T follicular helper cell (primary cell): ENCODE measurements at places on chromosomes 1 and 21.

- DNase-seq = no peak
Measured at GRCh38 chr1:100868364-100868995, 26.2 kb downstream of the EXTL2 start.

- DNase-seq = no peak
Measured at GRCh38 chr1:89100412-89100811, 25.5 kb downstream of the GBP2 start.

- no peak for DNase-seq
Measured at GRCh38 chr1:6732942-6733341, 31.3 kb upstream of the DNAJC11 start.

DNA sequence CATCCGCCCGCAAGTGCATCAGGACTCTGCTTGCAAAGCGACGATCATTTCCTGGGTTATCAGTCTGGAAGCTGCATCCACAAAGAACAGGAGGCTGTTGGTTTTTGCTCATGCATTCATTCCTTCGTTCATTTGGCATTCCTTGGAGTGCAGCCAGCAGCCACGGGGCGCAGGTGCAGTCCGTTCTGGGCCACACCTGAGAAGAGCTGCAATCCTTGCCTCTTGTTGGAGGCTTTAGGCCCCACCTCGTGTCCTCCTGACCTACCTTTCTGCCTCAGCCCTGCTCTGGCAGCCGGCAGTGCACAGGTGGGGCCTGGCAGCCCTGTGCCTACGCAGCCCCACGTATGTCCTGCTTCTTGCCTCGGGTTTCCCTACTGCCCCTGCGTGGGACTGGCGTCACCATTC, 19.6 kb upstream of the C2CD2 start:
- DNase-seq = no peak

GRCh38 chr1:54355931-54356679, 50.1 kb downstream of the SSBP3 start:
- no peak for DNase-seq

- DNase-seq = no peak
Measured at GRCh38 chr1:169100208-169100607, 6.3 kb upstream of the ATP1B1 start.

DNA sequence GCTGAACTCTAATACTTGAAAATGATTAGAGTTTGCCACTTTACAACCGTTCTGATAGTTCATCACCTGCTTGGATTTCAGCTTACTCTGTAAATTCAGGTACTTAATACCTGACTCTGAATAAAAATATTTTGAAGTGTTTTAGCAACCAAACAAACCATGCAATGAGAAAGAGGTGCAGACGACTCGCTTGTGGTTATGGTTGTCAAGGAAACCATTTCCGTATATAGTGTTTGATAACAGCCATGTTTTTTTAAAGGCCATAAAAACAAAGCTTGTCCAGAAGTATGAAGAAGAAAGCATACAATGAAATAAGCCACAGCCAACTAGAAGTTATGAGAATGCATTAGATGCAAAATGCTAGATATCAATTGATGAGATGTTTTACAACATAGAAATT, 167.2 kb upstream of the HMCN1 start:
- DNase-seq = peak; percentile 38

GRCh38 chr1:68145418-68146126, 86.8 kb downstream of the WLS start:
- DNase-seq = no peak

GRCh38 chr1:162587347-162587746, 25.8 kb downstream of the UAP1 start:
- no peak for DNase-seq

GRCh38 chr21:45880097-45881068, 101.2 kb upstream of the COL6A1 start:
- peak; percentile 59 for DNase-seq

DNA sequence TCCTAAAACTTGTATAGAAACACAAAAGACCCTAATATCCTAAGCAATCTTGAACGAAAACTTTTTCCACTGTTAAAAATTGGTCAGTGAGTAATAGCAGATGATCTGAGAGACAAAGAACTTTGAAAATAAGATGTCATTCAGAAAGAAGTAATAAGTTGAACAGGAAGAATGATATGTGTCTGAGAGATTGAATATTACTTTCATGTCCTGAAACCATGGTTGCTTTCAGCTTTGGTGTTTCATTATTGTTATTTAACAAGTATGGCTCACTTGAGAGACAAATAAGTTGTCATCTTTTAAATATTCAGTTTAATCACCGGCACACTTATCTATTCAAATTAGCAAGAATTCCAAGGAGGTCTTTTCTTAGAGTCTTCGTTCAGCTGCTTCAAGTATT, 11.4 kb downstream of the PRKACB start:
- no peak for DNase-seq

DNA sequence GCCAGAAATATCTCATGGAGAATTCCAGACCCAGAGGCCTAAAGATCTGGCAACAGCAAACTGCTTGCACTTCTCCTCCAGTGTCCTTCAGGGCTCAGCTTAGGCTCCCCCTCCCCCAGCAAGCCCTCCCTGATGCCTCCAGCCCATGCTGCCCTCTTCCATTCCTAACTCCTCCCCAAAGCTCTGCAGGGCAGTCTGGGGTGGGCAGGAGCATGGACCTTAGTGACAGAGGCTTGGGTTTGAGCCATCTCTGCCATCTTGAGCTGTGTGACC, 436.8 kb downstream of the PTPRU start:
- no peak for DNase-seq

DNA sequence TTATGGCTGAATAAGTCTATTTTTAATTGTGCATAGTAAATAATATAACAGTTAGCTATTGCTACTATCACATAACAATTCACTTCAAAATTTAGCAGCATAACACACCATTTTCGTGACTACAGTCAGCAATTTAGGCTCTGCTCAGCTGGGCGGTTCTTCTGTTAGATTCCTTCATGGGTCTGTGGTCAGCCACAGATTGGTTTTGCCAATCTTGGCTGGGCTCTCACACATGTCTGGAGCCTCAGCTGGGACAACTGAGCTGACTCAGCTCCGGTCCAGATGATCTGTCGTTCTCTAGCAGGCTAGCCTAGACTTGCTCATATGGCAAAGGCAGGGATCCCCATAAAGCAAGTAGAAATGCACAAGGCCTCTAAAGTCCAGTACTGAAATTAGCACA, 15.1 kb upstream of the CDC42BPA start:
- DNase-seq = no peak

DNA sequence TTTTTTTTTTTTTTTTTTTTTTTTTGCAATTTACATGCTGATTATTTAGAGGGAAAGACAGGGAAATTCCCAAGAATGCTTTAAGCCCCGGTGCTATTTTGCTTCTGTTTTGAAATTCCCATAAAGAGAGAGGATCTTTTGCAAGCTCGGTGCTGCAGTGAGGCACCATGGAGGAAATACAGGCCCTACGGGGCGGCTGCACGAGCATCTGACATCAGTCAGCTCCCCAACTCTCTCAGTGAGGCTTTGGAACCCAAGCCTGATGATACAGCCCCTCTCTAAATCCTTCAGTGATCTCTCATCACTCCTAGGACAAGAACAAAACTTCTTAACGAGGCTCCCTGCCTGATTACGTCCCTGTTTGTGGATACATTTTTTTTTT, 791 bp upstream of the CHI3L1 start:
- DNase-seq = no peak

DNA sequence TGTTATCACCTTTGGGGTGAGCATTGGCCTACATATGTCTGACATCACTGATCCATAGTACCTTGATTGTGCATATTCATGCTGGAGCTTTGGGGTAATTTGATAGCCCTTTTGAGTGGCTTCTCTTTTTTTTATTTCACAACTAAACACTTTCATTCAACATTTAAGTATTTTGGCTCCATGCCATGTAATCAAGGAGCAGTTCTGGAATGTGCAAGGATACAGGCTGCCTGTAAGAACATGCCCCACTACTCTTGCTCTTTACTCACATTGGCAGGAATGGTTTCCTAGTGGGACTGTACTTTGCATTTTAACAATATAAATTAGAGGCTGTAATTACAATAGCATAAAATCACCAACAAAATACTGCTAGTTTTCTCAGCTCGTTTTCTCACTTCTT, 300.7 kb upstream of the SPAG17 start:
- no peak for DNase-seq
